ENCODE measurements at places on chromosomes 5 and 9. TPM values are rescaled to one million over a fixed set of nuclear protein-coding genes. Genes with fewer than 3 reads are reported as not detected.

ZNG1E gene
- 58.9 TPM for total RNA-seq

FAM221B gene
- total RNA-seq: not detected

TAF11L5 gene
- not detected for total RNA-seq

- no peaks in the 10 kb centered on the region for H3K27me3 ChIP-seq
- no peaks in the 10 kb centered on the region for H3K36me3 ChIP-seq
- H3K4me3 ChIP-seq: no peak overlapping the region
These were observed 118.4 kb downstream of the CTNND2 start for GRCh38 chr5:11785771-11786352.

GRCh38 chr9:91494751-91495150 is 71.1 kb upstream of the NFIL3 start:
- H3K4me1 ChIP-seq: peaks cover 5% of the 10 kb centered on the region
- DNase-seq: no peak
- no peaks in the 10 kb centered on the region for H3K36me3 ChIP-seq
- H3K27me3 ChIP-seq: peaks cover under 1% of the 10 kb centered on the region

Data from Calu3 (cell line).